ENCODE measurements at places on chromosomes 1 and 21. TPM values are rescaled to one million over a fixed set of nuclear protein-coding genes. Genes with fewer than 3 reads are reported as not detected.

DNA sequence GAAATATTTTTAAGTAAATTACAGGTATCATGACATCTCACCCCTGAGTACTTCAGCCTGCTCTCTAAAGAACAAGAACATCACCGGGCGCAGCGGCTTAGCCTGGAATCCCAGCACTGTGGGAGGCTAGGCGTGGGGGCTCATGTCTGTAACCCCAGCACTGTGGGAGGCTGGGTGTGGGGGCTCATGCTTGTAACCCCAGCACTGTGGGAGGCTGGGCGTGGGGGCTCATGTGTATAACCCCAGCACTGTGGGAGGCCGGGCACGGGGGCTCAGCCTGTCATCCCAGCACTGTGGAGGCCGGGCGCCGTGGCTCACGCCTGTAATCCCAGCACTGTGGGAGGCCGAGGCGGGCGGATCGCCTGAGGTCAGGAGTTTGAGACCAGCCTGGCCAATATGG lies 7.7 kb upstream of the CDK11B start:
- DNase-seq: no peak

DNA sequence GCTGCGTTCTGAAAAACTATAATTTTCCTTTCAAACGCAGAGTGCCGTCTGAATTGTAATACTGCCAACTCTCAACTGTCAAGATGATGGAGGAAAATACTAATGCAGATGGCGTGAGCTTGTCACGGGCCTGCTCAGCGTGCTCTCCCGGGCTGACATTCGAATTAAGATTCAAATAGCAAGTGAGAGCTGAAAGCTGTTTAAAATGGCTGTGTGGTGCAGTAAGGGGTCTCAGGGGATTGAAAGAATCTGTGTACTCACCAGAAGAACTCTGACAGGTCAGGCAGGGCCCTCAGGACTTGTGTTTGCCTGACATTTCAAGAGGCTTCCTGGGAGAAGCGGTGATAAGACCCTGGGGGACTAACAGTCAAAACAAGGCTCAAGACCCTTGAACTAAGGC lies 33.1 kb downstream of the ZMYND12 start:
- DNase-seq: no peak

- DNase-seq: peak; percentile 29
These were observed 733 bp downstream of the KDM5B start for GRCh38 chr1:202807451-202807925.

GRCh38 chr1:20376171-20376570 lies 85.5 kb downstream of the VWA5B1 start:
- no peak for DNase-seq

DNA sequence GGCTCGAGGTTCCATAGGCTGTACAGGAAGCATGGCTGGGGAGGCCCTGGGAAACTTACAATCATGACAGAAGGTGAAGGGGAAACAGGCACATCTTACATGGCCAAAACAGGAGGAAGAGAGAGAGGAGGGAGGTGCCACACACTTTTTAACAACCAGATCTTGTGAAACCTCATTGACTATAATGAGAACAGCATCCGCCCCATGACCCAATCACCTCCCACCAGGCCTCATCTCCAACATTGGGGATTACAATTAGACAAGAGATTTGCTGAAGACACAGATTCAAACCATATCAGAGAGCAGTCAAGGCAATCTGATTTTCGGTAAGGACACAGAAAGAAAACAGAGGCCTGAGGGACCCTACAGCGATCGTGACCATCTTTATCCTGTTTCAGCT lies 41.7 kb downstream of the TNFRSF9 start:
- DNase-seq: no peak

DNA sequence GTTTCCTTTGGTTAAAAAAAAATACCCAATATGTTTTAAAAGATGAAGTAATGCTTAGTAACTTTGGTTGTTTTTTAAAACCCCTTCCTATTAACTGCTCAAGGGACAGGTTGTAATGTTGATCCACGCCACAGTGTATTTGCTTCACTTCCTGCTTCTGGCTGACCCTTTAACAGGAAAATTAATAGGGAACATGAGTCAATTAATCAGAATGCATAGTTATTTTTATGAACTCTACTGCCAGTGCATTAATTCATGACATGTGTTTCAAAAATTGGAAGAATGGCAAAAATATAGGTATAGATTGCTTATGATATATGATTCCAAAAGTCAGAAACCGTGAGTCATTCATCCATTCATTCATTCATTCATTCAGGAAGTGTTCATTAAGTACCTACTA lies 204.8 kb downstream of the SETD4 start:
- no peak for DNase-seq

GRCh38 chr21:32523988-32524719 lies 61.2 kb downstream of the TCP10L start:
- no peak for DNase-seq

DNA sequence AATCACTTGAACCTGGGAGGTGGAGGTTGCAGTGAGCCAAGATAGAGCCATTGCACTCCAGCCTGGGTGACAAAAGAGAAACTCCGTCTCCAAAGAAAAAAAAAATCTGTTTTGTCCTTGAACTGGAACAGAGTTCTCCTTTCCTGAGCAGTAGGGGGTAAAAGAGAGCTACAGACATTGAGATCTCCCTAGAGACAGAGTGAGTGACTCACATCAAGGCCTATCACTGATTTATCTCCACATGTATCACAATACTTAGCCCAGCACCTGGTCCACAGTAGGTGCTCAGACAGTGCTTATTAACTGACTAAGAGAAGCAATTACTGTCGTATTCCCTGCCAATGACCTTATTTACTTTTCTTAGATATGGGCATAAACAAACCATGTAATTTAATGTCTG lies 354.1 kb upstream of the C1orf87 start:
- DNase-seq: no peak

DNA sequence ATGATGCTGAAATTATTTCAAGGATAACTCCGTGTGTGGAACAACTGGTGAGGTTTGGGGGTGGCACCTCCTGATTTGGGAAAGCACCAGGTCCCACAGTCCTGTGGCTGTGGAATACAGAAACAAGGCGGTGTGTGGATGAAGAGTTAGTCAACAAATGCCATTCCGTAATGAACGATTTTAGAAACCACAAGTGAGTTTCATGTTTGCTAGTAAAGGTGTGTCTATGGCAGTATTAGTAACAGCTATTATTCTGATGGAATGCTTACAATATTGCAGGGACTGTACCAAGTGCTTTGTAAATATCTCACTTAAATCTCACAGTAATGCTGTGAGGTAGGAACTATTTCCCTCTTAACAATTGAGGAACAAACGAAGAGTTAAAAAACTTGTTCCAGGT lies 53.8 kb downstream of the B3GALNT2 start:
- DNase-seq: no peak

DNA sequence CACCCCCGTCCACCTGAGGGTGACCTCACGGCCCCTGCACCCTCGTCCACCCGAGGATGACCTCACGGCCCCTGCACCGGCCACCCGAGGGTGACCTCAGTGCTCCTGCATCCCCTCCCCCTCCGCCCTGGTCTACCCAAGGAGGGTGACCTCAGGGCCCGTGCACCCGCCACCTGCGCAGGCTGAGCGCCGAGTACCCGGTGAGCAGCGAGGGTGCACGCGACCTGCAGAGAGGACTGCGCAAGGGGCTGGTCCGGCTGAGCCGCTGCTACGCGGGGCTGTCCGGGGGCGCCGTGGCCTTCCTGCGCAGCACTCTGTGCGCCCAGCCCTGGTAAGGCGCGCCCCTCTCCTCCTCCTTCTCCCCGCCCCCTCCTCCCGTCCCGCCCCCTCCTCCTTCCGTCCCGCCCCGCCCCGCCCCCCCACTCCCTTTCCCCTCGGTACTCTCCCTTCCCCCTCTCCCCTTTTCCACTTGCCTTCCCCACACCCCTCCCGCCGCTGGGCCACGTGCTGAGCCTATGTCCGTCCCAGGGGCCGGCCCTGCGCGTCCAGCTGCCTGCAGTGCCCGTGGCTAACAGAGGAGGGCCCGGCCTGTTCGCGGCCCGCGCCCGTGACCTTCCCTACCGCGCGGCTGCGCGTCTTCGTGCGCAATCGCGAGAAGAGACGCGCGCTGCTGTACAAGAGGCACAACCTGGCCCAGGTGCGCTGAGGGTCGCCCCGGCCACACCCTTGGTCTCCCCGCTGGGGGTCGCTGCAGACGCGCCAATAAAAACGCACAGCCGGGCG lies 28.4 kb downstream of the TRIM11 start:
- peak; percentile 46 for DNase-seq

GRCh38 chr1:92481971-92482664 lies 4.6 kb downstream of the GFI1 start:
- no peak for DNase-seq

- no peak for DNase-seq
These were observed 47.3 kb downstream of the RAP1GAP start for GRCh38 chr1:21621761-21622436.

DNA sequence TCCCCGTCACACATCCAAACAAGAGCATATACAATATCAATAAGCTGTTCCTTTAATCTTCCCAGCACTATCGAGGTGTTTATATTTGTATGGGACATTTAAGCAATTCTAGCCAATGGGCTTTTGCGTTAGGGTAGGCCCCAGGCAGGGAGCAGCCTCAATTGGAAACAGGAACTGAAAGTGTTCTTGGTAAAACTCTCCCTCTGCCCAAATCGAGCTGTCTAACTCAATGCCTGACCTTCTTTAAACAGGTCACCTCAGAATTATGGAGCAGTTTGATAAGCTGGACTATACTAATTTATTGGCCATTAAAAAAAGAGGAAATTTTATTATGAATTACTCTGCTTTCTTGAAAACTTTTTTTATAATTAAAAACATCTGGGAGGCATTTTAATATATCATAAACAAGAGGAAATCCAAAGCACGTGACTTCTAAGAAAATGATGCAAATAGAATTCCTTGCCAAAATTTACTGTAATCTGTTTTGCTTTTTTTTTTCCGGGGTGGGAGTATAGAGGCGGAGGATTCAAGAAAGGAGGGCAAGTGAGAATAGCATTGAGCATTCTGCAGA lies 498.1 kb downstream of the LMO4 start:
- no peak for DNase-seq

GRCh38 chr1:107523736-107524135 lies 382.9 kb downstream of the NTNG1 start:
- no peak for DNase-seq

DNA sequence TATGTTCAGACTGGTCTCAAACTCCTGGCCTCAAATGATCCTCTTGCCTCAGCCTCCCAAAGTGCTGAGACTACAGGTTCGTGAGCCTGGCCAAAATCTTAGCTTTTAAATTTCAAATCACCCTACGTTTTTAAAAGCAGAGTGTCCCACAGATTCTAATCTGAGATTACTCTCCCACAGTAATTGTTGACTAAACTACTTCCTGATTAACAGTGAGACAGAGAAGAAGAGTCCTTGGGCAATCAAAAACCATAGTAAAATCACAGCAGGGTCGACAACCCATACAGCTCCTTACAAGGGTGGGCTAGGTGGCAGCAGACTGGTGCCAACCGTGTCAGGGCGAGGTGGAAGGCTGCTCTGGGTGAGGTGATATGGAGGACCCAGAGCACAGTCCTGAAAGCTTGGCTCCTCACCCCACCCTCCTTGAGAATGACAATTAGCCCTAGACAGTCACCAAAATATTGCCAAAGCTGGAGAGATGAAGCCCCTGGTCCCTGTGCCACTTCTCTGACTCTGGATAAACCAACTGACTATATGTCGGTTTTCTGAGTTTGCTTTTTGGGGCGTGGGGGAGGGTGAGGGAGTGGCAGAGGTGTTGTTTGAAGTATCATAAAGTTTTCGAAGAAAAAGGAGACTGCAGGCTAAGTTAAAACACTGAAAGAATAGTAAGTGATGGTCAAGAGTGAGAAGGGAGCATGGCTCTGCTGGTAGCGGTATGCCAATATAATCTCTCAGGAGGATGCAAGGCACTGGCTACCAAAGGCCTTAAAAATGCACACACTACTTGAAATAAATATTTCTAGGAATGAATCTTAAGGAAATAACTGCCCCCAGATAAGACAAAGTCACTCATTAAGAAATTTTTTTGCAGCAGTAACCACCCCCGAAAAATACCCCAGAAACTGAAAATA lies 86.8 kb downstream of the SLC45A1 start:
- no peak for DNase-seq

DNA sequence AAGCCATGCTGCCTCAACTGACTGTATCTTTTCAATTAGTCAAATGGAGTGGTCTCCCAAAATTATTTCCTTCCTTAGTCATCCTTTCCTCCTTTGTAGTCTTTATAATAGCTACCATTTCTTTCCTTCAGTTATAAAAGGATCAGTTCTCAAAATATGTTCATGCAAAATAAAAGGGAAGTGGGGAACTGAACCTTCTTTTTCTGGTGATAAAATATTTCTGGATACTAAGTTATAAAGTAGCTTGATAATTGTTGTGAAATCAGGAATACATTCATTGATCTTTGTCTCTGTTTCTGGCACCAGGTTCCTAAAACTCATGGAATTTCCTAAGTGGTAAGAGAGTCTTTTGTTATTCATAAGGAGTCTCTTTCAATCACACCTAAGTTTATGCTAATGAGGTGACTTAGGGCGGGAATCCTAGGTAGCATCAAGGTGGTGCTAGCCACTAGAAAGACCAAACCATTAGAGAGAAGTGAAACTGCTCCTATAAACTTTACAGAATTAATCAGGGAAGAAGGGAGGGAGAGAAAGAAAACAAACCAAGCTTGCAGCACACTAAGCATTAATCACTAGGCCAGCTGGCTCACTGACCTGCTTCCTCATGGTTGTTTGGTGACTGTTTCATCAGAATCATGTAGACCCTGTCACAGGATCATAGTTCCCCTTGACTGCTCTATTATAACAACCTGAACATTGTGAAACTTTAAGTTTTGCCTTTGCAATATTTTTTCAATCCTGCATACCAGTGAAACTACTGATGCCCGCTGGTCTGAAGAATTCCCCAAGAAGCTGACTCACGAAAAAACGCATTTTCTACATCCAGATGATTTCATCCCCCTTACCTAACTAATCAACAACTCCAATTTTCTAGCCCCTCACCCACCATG lies 161.6 kb upstream of the PTBP2 start:
- no peak for DNase-seq

DNA sequence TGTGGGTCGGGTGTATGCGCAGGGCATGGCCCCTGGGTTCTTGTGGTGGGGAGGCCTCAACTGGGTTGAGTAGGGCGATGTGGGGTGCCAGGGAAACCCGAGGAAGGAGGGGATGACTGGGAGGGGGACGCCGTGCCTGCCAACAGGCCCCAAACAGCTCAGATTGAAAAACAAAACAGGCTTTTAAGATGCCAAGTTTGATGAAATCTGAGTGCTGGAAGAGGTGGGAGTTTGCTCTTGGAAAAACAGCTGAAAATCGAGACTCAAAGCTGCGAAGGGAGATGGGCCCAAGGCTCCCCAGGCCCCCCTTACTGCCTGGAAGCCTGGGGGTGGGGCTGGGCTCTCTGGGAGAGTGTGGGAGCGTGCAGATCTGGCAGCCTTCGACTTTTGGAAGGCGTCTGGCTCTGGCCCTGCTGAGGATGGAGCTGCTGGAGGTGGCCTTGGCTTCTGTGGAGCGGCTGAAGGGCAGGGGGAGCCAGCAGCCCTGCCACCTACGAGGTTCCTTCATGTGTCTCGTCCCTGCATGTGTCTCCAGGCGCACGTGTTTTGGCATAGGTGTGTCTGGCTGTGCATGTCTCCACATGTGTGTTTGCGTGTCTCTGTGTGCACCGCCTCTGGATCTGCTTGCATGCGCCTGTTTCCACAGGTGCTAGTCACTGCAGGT lies 33.3 kb downstream of the PTPRF start:
- DNase-seq: no peak

- no peak for DNase-seq
These were observed 133.8 kb downstream of the ZSCAN20 start for GRCh38 chr1:33606272-33606671.

The OR10J1 gene
- polyA plus RNA-seq: not detected

The MRPS14 gene
- 67.6 TPM for polyA plus RNA-seq

The LMX1A gene
- not detected for polyA plus RNA-seq

The OR4F16 gene
- not detected for polyA plus RNA-seq

The LCA5L gene
- 0.24 TPM for polyA plus RNA-seq

The PCAT6 gene
- not detected for polyA plus RNA-seq

The ARHGAP29 gene
- not detected for polyA plus RNA-seq

The GPA33 gene
- polyA plus RNA-seq: 43.6 TPM

The SLC45A1 gene
- polyA plus RNA-seq: 0.91 TPM

The C1orf146 gene
- polyA plus RNA-seq: not detected
